CD4-positive, alpha-beta T cell treated with Interleukin-17A for 1 hour (primary cell): ENCODE measurements at places on chromosomes 16 and 17.

DNA sequence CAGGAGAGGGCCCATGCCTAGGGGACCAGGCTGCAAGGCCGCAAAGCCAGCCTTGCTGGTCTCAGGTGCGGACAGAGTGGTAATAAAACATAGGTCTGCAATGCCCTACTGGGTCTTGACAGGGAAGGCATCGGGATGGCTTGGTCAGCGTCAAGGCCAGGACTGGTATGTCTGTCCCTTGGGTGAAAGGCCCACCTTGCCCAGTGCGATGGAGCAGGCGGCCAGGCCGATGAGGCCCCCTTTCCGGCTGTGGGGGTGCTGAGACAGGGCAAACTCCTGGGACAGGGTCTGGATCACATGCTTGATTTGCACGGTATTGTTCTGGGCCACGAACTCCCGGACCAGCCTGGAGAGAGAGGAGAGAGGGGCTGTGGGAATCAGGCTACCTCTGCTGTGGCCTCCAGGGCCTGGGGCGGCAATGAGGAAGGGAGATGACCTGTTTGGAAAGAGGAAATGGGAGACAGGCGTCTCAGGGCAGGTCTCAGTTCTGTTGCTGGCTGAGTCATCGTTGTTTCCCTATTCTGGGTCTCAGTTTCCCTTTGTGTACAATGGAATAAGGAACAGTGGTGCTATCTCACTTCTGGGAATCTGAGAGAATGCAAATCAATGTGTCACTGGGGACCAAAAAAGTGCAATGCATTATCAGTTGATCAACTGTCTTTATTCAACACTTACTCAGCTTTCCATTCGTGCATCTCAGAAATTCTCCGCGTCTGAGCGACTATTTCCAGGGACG lies 14.8 kb downstream of the VAC14 start:
- no peak for DNase-seq

DNA sequence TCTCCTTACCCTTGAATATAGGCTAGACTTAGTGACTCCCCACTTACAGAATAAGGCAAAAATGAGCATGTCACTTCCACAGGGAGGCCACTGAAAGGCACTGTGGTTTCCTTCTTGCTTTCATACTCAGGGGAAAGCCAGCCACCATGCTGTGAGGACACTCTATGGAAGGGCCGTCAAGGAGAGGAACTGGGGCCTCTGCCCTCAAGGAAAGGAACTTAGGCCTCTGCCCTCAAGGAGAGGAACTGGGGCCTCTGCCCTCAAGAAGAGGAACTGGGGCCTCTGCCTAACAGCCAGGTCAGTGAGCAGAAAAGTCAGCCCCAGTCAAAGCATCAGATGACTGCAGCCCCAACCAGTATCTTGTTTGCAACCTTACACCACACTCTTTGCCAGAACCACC lies 30.1 kb downstream of the VPS35 start:
- peak; percentile 42 for DNase-seq

DNA sequence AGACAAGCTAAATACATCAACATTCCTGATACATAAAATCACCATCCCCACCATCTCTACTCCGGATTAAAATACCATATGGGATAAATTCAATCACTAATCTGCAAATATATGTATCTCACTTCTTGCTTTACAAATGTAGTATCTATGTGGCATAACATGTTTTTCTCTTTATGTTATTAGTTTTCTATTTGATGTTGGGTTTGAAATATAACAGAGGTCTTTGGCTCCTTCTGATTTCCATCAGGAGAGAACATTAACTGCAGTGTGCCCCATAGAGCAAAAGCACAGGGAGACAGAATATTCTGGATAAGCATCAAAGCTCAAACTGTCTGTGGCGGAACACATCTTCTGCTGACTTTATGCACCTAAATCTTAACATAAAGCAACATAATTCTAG lies 547.2 kb upstream of the CDH8 start:
- no peak for DNase-seq

GRCh38 chr16:27718201-27719105 lies 168.5 kb downstream of the KATNIP start:
- no peak for DNase-seq

DNA sequence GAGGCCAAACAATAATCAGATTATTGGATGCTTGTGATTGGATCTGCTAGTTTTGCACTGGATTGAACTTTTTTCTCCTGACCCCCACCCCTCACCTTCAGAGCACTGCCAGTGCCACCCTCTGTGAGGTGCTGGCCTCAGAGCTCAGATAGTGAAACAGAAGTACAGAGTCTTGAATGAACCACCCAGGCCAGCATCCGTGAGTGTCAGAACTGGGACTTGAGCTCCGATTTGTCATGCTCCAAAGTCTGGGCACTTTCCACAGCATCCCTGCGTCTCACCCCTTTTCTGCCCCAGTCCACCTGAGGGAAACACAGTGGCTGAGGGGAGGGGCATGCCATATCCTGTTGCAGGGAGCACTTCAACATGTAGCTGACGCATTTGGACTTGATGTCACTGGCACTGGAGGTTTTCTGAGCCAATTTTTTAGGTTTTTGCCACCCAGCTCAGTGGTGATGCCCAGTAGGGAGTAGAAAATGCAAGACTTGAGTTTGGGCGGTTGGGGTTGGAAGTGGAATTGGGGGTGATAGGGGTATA lies 47.3 kb downstream of the SMPD3 start:
- DNase-seq, result no peak

- no peak for DNase-seq
Measured at GRCh38 chr16:54240271-54241129, 46.1 kb downstream of the IRX3 start.

GRCh38 chr17:58375811-58376210 lies 23.8 kb upstream of the SUPT4H1 start:
- DNase-seq, result no peak

DNA sequence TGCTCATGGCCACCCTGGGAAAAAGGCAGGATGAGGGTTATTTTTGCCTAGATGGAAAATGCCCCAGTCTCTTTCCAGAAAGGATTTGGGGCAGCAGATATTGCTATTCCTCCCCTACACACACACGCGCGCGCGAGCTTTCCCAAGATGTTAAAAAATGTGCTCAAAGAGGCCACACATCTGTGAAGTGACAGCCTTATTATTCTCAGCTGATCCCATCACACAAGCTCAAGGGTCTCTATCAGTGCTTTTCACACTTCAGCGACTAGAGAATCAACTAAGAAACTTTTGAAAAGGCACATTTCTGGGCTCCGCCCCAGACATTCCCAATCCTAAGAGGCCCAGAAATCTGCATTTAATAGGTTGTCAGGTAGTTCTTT lies 5.7 kb upstream of the RAB5C start:
- DNase-seq, result no peak

- DNase-seq, result no peak
Measured at GRCh38 chr17:14351493-14351892, 50.6 kb downstream of the HS3ST3B1 start.

DNA sequence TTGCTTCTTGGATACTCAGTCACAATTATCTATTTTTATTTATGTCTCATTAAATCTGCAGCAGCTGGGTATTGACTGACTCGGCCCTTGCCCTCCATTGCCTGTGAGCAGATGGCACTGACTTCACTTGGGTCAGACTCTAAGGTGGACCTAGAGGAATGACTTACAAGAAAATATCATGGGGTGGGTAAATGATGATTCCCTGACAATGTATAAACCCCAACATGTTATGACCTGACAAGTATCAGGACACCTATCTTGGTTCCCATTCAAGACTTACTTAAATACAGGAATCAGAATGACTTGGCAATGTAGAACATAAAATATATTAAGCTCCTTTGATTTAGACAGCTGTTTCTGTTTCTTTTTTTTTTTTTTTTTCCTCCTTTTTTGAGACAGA lies 953.5 kb downstream of the CDH11 start:
- no peak for DNase-seq

DNA sequence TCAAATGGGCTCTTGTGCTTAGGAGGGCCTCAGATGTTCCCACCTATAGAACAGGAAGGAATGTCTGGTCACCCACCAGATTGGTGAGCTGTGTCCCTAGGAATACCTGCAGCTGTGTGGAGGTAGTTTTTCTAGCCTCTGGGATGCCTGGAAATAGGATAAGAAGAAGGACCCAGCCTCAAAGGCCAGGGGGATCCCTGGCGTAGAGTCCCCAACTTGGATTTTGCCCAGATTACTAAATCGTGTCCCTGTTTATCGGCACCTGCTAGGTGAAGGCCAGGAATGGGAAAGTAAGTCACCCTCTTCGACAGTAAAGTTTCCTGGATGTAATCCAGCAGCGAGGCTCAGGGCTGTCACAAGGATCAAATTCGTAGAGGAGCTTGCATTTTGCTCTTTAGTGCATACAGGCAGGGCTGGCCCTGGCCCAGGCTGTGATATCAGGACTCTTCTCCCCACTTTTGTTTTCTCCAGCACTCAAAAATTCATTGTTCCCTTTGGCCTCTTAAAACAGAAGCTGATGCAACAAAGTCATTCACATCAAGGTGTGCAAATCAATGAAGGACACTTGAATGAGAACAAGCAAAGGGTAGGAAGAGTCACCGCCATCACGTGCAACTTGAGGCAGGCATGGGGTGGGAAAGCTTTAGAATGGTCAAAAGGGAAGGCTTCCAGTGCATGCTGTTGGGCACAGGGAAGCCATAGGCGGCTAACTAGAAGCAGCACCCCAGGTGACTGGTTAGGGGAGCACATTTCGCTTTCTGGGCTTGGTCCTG lies 7.5 kb downstream of the SLC13A2 start:
- DNase-seq, result no peak

DNA sequence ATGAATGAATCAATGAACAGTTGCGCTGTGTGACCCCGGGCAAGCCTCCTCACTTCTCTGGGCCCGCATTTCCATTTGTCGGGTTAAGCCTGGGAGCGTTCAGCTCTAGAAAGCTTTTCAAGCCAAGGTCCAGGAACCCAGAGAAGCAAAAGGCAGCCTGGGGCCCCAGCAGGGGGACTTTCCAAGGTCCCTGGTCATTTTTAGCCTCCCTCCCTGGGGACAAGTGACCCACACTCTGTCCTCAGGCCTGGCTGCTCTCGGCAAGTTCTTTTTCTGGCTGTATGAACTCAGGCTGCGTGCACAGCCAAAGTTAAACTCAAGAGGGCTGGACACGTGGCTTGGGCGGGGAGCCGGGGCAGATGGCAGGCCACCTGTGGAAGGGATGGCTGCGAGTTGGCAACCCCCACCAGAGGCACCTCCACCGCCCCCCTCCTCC lies 41.4 kb upstream of the CIBAR2 start:
- DNase-seq, result no peak

GRCh38 chr17:40479754-40480480 lies 21.5 kb downstream of the TNS4 start:
- DNase-seq, result no peak

DNA sequence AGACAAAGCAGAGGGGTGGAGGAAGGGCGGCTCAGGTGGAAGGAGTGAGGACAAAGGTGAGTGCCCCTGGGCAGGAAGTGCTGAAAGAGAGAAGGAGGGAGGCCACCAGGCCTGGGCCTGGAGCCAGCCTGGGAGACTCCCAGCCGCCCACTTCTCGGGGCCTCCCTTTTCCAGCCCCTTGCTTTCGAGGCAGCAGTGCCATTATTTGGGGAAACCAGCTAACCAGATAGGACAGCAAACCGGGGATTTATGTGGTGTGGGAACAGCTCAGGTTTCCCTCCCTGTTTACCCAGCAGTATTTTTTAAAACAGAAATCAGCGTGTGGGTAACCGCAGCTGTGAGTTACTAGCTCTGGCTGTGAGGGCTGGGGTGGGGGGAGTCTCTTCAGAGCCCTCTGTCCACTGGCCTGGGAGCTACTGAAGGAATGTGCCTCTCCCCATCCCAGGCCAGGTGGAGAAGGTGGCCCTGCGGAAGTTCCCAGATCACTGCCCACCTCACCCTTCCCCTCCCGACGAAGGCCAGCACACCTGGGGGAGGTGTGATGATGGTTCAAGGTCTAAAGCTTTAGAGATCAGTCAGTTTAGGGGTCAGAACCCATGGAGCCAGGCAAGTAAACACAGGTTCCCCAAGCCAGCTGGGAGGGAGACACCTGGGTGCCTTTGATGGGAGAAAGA lies 8.4 kb upstream of the MEOX1 start:
- DNase-seq, result no peak

DNA sequence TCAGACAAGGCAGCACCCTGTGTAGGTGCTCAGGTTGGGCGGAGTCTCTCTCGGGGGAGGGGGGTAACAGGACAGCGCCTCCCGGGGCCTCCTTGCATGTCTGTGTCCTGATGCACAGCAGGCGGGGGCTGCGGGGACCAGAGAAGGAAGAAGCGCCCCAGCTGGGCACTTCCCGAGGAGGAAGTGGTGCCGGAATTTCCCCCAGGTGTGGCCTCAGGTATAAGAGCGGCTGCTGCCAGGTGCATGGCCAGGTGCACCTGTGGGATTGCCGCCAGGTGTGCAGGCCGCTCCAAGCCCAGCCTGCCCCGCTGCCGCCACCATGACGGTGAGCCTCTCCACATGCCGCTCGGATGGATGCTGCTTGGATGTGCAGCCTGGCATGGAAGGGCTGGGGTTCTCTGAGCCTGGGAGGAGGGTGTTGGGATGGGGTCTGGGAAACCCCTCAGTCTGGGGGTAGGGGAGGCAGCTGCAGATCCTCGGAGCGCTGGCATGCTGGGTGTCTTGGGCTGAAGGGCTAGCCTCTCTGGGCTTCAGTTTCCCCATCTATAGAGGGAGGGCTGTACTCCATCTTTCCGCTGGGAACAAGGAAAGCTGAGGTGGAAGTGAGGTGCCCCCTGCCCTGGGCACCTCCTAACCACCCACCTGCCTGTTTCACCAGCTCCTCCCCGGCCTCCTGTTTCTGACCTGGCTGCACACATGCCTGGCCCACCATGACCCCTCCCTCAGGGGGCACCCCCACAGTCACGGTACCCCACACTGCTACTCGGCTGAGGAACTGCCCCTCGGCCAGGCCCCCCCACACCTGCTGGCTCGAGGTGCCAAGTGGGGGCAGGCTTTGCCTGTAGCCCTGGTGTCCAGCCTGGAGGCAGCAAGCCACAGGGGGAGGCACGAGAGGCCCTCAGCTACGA lies at the start of gene IL17C:
TSS of gene IL17C (plus strand) at position 250 of the 908 bp plus-strand sequence. CDS start at position 320, 70 bp downstream.
- peak; percentile 49 for DNase-seq

GRCh38 chr17:28773736-28774135 lies 29.9 kb downstream of the TRAF4 start:
- DNase-seq, result no peak

DNA sequence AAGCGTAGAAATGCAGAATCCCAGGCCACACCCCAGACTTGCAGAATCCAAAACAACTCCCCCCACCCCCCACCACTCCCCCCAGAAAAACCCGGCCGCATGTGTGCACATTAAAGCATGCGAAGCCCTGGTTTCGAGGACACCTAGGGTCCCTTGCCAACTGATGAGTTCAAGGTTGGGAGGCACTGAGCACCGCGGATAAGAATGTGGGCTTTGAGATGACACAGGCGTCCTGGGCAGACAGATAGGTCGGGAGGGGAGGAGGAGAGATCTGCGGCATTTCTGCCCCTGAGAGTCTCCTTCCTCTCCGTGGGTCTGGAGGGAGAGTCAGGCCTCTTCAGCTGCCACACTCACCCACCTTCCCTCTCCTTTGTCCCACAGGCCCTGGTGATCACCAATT lies 98.3 kb downstream of the ABCC1 start:
- no peak for DNase-seq
